ENCODE measurements at places on chromosomes 16 and 17. TPM values are rescaled to one million over a fixed set of nuclear protein-coding genes. Genes with fewer than 3 reads are reported as not detected.

The CACNG5 gene
- not detected for total RNA-seq

The USH1G gene
- 0.08 TPM for total RNA-seq

The RNF112 gene
- 0.92 TPM for total RNA-seq

The RASD1 gene
- total RNA-seq = 1.6 TPM

The ZP2 gene
- not detected for total RNA-seq

The ABCA8 gene
- 0.27 TPM for total RNA-seq

The ABCC11 gene
- 0.22 TPM for total RNA-seq

Measured in A549 treated with Mapracorat at 1 μM for 4 hours (cell line).